ENCODE measurements at places on chromosomes 13 and 19. TPM values are rescaled to one million over a fixed set of nuclear protein-coding genes. Genes with fewer than 3 reads are reported as not detected.

- H3K36me3 ChIP-seq = no peaks in the 10 kb centered on the region
- H3K4me3 ChIP-seq = no peak overlapping the region
- no peaks in the 10 kb centered on the region for H3K4me1 ChIP-seq
- H3K27me3 ChIP-seq = no peaks in the 10 kb centered on the region
- DNase-seq = no peak
These were observed 104.7 kb downstream of the DCLK1 start for GRCh38 chr13:36026531-36026930.

- no peaks in the 10 kb centered on the region for H3K36me3 ChIP-seq
- DNase-seq = no peak
- no peak overlapping the region for H3K4me3 ChIP-seq
These were observed 181.7 kb downstream of the UQCRFS1 start for GRCh38 chr19:29031216-29031615.

- H3K4me3 ChIP-seq = no peak overlapping the region
- no peaks in the 10 kb centered on the region for H3K27me3 ChIP-seq
- no peaks in the 10 kb centered on the region for H3K36me3 ChIP-seq
These were observed 193.3 kb downstream of the KATNAL1 start for GRCh38 chr13:30113983-30114570.

PRKCG gene
- polyA plus RNA-seq = not detected

CARM1 gene
- 38.1 TPM for polyA plus RNA-seq
